ENCODE measurements at places on chromosomes 6 and 20.

DNA sequence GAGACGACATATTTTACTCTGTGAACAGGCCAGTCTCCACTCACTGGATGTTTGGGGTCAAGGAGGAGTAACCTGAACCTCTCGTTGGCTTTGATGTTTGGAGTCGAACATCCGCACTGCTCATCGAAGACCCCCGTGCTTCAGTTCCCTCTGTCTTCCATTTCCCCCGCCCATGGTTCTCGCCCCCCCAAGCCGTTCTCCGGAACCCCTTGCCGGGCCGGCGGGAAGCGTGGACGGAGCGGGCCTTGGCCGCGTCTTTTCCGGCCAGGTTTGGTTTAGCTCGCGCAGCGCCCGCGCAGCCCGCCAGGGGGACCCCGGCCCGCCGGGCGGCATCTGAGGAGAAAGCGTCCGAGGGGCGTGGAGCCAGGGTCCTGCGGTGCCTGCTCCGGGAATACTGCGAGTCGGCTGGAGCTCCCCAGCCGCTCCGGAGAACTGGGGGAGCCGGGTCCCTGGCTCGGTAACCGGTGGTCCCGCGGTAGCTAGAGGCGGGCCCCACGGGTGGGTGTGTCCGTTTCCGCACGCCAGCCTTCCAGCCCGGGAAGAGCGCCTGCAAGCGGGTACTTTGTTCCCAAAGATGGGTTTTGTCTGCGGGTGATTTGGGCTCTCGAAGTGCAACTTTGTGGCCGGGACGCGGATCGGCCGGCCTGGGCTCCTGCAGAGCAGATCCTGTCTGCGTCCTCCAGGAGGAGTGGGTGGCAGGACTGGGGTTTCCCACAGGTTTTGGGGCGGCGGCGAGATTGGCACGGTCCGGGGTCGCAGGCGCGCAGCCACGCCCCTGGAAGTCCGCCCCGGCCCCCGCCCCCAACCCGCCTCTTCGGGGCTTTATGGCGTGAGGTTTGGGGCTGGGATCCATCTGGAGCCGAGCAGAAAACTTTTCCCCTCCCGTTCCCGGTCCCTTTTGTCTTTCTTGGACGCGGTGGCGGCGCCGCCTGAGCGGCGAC is at the start of gene TMEM200A:
TMEM200A (plus strand) TSS at position 852 of the 941 bp plus-strand sequence. CDS start 74,406 bp downstream, outside the sequence.
- no peak for DNase-seq

DNA sequence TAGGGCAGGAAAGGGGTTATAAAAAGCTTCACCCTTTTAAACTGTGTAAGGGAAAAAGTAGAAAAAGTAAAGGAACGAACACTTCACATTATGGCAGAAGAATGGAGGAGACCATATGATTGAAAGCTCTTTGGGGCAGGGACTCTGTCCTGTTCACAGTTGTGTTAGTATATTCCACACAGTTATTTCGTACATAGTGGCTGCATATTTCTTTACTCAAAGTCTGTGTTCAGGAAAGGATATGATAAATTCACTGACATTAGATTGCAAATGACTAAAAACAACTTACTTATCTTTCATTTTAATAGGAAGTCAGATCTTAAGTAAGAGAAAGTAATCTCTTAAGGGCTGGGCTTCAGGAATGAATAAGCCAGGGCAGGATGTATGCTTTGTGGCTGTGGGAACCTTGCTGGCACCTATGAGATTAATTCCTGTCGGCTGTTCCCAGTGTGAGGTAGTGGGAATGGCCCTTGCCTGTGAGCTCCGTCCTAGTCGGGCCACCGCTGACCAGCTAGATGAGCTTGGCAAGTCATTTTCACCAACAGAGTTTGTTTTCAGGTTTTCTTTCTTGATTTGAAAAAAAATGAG is 11.2 kb downstream of the PPP1R14C start:
- no peak for DNase-seq

GRCh38 chr6:163146036-163146435 is 268.5 kb upstream of the QKI start:
- no peak for DNase-seq

- peak; percentile 80 for DNase-seq
Observed at GRCh38 chr6:30821862-30822784, 62.2 kb upstream of the DDR1 start.

GRCh38 chr6:36615018-36615761 is 21.0 kb downstream of the SRSF3 start:
- DNase-seq: peak; percentile 59

GRCh38 chr6:12301018-12301417 is 10.9 kb downstream of the EDN1 start:
- no peak for DNase-seq

GRCh38 chr20:50855498-50856474 is 60.9 kb downstream of the BCAS4 start:
- DNase-seq: no peak

DNA sequence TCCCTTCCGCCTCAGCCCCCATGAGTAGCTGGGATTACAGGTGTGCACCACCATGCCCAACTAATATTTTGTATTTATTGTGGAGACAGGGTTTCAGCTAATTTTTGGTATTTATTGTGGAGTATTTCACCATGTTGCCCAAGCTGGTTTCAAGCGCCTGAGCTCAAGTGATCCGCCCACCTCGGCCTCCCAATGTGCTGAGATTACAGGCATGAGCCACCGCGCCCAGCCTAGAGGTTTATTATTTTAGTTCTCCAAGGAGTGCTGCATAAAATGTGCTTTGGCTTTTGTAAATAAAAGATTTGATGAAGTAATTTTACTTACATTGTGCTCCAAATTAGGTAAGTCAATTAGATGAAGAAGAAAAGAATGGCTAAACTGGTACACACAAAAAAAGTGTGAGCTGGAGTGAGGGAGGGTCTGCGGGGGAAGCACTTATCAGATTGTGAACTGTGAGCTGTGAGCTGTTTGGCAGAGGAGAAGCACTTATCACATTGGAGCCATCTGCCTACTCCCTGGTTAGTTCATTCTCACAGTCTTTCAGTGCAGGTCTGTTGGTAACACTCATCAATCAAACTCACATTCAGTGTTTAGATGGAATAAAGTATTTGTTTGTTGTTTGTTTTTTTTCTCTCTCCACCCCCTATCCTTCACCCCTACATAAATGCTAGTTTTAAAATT is 398.0 kb downstream of the EPHA7 start:
- no peak for DNase-seq

DNA sequence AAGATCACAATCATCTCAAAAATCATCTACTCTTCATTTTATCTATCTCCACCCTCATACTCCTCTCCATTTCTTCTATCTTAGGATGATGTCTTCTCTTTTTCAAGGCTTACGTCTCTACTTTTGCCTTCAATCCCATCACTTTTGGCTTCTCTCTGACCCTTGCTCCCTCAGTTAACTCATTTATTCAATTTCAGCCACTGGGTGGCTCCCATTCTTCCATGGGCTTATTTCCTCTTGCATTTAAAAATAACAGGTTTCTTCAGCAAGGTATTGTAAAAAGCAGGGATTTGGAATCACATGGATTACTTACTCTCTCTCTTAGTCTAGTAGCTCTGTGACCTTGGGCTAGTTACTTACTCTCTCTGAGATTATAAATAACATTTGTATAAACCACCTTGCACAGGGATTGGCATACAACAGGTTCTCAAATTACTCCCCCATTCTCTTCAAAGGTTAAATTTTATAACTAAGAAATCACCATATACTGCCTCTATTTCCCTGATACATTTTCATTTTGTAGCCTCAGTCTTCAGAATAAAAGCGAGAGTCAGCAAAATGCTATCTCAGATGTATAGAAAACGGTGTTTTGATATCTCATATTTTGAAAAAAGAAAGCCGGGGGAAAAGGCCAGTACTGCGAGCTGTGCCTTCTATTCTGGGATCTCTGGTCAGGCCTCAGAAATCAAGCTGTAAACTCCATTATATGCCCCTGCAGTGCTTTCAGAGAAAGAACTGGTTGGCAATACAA is 5.5 kb downstream of the ZSCAN12 start:
- no peak for DNase-seq

GRCh38 chr20:23091721-23092383 is 5.7 kb upstream of the CD93 start:
- DNase-seq: no peak

GRCh38 chr6:114897536-114897935 is 554.7 kb upstream of the HS3ST5 start:
- no peak for DNase-seq

GRCh38 chr6:43338243-43338642 is 29.6 kb upstream of the CRIP3 start:
- DNase-seq: no peak

DNA sequence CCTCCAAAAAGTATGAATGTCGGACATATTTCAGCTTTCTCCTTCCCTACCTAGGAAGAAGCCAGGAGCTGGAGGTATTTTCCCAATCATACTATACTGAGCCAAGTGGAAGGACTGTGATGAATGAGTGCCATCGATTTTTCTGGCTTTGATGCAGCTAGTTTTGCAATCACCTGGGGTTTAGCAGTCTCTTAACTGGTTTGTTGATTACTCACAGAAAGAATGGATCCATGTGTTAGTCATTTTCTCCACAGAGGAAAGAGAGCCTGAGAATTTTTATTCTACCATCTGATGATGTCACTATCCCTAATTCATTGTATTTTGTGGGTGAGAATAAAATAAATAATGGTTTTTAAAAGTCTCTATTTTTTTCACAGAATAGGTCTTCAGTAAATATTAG is 282.9 kb upstream of the RNF217 start:
- no peak for DNase-seq

DNA sequence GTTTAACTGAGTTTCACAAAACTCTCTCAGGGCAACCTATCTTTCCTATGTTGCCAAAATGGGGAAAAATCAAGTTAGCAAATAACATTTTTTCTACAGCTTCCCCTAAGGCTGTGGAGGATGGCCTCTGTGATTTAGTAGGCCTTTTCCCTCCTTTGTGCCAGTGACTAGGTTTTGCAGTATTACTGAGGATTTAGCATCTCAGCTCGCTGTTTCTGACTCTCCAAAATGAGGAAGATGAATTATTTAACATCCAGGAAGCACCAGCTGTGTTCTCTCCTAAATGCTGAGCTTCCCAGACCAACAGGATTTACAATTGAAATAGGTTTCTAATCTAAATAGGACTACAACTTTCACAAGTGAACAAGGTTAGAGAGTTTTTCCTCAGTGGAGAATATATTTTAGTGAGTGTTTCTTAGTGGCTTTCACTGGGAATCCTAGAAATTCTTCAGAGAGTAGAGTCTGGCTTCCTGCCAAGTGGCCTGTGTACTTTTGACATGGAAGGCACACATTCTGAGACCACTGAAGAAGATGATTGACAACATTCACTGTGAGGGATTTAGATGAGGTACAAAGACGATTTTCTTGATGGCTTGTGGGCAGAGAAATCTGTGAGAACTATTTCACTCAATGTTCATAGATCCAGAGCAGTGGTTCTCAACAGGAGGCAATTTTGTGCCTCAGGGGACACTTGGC is 62.4 kb downstream of the PTCHD4 start:
- DNase-seq: peak; percentile 74

GRCh38 chr6:25671652-25672051 is 19.6 kb downstream of the SCGN start:
- DNase-seq: no peak

GRCh38 chr6:46629691-46630090 is 22.9 kb downstream of the CYP39A1 start:
- no peak for DNase-seq

DNA sequence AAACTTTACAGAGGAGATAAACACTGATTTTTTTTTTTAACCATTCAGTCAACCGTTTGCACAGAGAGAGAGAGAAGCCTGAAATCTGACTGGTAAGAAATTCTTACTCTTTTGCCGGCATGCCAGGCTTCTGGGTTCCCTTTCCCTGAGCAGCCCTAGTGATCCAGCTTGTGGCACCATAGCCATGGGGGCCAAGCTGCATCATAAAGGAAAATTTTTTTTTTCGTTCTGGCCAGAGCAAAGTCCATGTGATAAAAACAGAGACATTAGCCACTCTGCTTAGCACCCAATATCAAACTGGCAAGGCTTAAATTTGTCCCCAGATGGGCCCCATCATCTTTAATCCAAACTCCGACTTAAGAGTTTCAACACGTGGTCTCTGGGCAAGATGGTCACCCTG is 44.5 kb downstream of the CEP85L start:
- DNase-seq: no peak

DNA sequence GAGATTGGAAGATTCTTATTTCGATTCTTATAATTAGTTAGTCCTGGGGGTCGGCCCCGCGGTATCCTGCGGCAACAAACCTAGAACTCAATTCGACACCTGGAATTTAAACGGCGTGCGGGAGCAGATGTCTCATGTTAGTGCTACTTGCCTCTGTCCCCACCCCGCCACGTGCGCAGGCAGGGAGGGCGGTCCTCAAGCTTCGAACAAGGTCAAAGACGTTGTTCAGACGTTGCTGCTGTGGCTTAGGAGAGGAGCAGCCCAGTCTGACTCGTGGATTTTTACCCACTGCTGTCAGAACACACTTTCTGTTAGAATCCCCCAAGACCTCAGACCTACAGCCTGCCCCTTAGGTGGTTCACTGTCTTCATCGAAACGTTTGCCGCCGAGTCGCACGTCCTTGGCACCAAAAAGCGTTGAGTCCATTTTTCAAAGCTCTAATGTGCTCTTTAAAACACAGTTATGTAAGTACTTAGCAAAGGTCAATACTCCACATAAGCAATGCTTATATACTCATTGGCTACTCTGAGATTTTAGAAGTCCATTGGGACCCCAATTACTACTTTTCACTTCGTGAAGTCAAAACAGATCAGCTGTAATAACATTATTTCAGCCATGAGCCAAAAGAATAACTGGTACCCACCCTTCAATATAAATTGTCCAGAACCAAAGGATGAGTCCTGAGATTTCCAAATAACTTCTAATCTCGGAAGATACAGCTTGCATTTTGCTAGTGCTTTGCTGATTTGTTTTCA is 2.7 kb upstream of the C6orf62 start:
- no peak for DNase-seq

DNA sequence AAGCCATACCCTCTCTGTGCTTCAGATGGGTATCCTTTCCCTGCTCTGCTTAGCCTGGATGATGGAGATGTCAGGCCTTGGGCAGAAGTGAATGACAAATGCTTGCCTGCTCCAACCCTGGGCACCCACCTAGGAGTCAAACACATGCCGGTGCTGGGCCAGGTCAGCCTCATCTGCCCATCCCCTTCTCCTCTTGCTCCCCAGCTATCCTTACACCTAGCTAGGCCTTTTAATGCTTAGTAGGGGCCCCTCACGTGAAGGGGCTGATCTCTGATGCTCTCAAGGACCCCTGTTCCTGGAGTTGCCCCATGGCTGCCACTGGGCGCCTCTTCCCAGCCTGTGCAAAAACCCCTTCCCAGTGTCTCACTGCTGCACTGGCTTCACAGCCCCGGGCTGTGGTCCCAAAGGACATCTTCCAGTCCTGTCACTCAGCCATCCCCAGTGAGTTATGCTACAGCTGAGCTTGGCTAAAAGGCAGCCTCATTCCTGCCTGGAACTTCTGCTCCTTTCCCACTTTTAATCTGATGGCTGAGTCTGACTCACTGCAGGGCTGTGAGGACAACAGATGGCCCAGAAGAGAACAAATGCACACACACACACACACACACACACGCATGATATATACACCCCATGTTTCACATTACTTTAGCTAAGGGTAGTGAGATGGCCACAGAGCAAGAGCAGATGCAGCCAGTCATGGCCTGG is 12.8 kb upstream of the SDCBP2 start:
- DNase-seq: no peak

GRCh38 chr20:38034108-38034649 is 633 bp downstream of the RPRD1B start:
- no peak for DNase-seq
